ENCODE measurements at places on chromosomes 16 and 17.

DNA sequence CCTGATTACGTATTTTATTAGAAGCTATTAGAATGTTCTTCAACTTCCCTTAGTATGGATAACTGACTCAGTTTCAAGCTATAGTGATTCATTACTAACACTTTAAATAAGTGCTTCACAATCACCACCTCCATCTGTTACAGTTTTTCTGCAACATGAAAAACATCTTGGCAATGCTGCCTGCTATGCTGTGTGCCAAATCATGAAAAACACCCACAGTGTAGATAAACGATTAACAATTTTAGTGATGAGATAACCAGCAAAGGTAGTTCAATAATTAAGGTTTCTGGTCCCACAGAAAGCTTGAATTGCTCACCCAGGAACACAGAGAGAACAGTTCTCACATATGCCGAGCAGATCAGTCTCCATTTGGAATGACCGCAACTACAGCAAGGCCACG is 51.4 kb upstream of the SLC25A19 start:
- DNase-seq = no peak

- no peak for DNase-seq
These were observed 47.2 kb downstream of the GPR139 start for GRCh38 chr16:20026361-20027072.

GRCh38 chr17:9696279-9697044 is 51.1 kb downstream of the USP43 start:
- DNase-seq = no peak

- DNase-seq = no peak
These were observed 14.2 kb upstream of the MARCHF10 start for GRCh38 chr17:62822080-62822904.

- no peak for DNase-seq
These were observed 18.3 kb upstream of the CLEC18A start for GRCh38 chr16:69932691-69933392.

DNA sequence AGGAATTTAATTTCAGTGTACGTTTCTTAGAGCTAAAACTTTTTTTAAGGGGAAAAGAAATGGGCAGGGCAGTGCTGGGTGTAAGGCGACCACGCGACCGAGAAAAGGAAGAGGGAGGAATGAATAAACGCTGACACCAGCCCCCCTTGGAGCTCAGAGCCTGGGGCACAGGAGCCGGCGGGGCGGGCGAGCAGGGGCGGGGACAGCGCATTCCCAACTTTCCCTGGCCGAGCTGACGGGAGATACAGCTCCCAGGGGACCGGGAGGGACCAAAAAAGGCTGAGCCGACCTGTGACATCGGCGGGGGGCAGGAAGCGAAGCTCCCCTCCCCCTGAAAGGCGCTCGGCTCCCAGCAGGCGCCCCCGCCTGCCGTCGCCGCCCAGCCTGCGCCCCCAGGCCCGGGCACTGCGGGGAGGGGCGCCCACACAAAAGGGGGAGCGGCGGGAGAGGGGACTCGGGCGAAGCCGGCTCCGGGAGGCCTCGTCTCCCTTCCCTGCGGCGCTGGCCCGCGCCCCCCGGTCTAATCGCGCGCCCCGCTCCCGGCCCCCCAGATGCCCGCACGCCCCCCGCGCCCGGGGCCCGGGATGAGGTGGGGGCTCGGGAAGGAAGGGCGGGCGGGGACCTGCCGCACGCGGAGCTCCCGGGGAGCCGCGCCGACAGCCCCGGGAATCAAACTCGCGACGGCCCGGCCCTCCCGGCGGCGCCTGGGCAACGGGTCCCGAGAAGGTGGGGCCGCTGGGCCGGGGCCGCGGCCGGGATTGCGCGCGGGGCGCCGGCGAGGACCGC is 622 bp downstream of the CUEDC1 start:
- no peak for DNase-seq

- DNase-seq = no peak
These were observed 8.7 kb upstream of the COPS3 start for GRCh38 chr17:17289701-17290100.

GRCh38 chr16:50838885-50839284 is 97.0 kb downstream of the CYLD start:
- DNase-seq = no peak

GRCh38 chr16:85291302-85292148 is 179.3 kb upstream of the CIBAR2 start:
- DNase-seq = no peak

GRCh38 chr16:51141541-51141940 is 9.5 kb downstream of the SALL1 start:
- no peak for DNase-seq

DNA sequence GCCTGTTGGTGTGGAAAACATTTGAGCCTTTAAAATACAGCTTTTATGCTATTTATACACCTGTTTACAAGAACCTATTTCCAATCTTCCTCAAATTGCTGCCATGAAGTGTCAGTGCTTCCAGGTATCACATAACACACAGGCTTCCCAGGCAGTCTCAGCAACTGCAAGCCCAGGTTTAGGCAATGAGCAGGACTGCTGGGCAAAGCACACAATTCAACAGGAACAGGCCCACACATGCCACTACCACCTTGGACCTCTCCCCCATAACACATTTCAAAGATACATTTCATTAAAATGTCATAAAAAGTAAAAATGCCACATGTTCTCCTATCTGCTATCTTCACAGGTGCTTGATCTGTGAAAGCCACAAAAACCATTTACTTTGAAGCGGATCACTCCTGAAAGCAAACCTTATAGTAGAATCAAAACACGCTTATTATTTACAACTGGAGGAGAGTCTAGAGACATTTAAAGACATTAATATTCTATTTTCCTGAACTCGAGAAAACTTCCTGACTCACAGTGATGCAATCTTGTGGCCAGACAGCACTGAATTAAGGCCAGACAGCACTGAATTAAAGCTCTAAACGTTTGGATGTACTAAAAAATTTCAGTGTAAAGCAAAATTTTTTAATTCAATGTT is 31.5 kb downstream of the ANKFY1 start:
- DNase-seq = no peak

GRCh38 chr17:58344791-58345157 is 7.2 kb downstream of the SUPT4H1 start:
- peak; percentile 74 for DNase-seq

DNA sequence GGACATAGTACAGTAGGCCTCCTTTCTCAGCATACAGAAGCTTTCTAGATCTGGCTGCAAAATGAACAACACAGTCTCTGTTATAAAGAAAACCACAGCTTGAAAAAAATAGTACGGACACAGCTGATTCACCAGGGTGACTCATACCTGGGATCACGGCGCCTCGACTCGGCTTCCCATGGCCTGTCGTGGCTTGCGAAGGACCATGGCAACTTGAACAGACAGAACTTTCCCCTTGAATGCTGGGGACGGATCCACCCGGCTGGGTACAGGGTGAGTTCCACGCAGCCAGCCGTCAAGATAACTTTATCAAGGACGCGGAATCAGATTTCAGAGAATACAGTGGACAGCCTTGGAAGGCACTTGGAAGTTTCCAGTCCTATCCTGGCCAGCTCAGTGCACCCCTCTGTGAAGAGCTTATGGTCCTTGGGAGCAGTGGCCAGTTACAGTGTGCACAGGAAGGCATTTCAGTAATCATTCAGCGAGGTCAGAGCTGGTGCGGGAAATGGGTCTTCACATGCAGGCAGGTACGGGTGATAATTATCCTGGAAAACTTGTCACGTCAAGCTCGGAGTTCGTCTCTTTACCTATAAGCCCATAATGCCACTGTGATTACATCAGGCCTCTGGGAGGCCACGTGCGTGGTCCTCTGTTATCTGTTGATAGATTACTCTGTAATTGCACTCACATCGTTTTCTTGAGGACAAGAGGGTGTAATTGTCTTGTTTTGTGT is 57.9 kb upstream of the MAF start:
- DNase-seq = peak; percentile 13

GRCh38 chr17:15122857-15123256 is 142.3 kb downstream of the PMP22 start:
- DNase-seq = no peak

GRCh38 chr17:41308251-41308917 is 725 bp downstream of the KRTAP16-1 start:
- peak; percentile 55 for DNase-seq

DNA sequence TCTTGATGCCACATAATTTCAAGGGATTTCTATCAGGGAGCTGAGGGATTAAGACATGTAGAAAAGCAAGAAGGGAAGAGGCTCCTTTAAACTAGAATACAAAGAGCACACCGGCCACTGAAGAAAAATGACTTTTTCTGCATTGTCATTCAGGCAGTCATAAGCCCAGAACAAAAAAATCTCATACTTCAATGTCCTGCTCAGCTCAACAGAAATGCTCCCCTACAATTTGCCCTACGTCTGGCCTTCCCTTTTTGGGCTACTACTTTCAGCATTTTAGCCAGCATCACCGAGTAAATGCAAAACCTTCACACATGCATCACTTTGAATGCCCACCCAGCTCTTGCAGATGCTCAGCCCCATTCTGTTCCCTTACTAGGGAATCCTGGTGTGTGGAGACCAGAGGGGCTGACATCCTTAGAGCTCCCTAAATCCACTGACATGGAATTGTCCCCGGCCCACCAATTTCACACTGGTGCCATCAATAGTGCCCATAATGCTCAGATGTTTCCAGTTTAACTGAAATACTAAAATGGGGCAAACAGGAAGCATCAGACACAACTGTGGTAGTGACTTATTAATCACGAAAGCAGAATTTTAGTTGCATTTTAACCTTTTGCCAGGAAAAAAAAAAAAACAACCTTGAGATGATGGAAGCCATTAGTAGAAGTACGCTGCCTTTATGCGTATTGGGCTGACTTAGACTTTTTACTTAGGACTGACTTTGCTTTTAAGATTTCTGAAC is 2.7 kb downstream of the MAP3K14 start:
- no peak for DNase-seq

- no peak for DNase-seq
These were observed 94.8 kb downstream of the RTN4RL1 start for GRCh38 chr17:1930337-1930645.

- no peak for DNase-seq
These were observed 22.7 kb downstream of the MPP3 start for GRCh38 chr17:43810226-43810715.

DNA sequence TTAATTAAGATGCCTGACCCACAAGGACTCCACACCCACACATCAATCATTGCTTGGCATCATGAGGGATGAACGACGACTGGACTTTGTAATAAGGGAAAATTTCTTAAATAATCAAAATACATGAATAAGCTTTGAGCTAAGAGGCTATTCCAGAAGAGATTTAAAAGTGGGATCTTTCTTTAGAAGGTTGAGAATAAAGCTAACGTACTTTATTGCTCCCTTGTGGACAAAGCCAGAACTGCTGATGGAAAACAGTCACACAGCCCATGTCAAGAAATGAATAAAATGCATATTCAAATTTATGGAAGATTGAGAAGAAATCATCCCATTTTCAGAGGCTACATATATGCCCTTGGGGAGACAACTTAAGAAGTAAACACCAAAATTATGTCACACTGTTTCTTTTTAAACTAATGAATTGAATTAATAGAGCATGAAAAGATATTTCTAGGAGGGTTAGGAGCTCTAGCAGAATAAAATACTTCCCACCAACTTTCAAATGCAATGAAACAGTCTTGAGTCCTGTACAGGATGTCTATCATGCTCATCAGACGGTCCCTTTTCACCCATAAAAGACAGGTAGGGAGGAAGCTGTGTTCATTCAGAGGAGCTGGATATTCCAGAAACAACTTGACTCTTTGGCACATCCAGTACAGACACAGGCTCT is 60.2 kb upstream of the PHOSPHO1 start:
- peak; percentile 18 for DNase-seq

- DNase-seq = peak; percentile 85
These were observed 6.9 kb downstream of the PHOSPHO1 start for GRCh38 chr17:49223517-49224197.

DNA sequence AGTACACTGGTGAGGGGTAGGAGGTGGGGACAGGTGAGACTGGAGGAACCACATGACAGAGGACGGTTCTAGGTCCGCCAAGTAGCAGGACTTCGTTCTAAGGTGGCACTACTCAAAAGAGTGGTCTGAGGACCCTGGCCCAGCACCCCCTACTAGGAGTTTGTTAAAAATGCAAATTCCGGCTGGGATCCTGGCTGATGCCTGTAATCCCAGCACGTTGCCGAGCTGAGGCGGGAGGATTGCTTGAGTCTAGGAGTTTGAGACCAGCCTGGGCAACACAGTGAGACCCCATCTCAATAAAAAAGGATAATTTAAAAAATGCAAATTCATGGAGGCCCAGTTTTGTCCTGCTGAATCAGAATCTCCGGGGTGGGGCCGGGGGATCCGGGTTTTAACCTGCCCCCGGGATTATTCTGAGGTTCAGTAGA is 59.1 kb downstream of the WSB1 start:
- DNase-seq = no peak

GRCh38 chr16:8686031-8686621 is 11.7 kb downstream of the ABAT start:
- no peak for DNase-seq

DNA sequence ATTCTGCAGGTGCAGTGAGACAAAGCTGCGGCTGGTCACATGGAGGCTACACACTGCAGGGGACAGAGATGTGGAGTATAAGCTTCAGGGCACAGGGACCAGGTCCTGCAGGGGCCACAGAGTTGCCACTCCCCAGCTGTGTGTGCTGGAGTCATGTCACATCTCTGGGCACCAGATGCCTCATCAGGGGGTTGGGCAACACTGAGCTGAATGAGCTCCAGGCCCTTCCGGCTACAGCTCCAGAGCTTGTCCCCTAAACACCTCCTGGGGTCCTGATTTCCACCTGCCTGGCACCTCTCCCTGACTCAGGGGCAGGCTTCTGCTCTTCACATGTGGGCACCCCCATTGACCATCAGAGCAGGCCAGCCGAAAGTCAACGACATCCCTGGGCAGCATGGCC is 32.5 kb downstream of the SPHK1 start:
- no peak for DNase-seq

DNA sequence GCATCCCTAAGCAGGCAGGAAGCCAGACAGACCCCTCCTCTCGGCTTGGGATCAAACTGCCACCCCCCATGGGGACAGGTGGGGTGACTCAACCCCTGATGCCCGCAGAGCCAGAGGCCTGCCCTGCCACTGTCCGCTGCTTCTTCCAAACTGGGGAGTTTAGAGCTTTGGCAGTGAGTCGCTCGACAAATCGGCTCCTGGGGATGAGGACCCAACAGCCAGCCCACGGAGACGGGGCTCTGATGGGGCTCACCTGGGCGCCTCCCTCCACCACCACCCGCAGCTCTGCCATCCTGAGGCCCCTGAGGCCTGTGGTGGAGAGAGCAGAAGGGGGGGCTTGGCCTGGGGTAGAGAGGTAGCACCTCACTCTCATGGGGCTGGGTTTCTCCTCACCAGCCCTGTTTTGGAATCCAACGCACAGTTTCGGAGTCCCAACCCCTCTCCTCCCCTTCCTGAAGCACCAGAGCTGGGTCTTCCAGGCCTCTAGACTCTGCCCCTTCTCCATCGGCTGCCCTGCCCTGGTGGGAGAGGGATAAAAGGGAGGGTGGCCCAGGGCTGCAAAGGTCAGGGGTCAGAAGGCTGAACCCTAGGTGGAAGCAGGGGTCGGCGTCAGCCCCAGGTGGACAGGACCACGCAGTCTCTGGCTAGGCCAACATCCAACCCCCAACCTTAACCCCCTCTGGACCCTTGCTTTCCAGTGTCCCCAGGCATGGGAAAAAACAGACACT is 5.8 kb downstream of the PRSS22 start:
- DNase-seq = no peak

- no peak for DNase-seq
These were observed 166.8 kb downstream of the MAP2K6 start for GRCh38 chr17:69581061-69581961.

Data from activated CD4-positive, alpha-beta T cell treated with anti-CD3 and anti-CD28 coated beads, Interleukin-2, amount 50 U/mL, for 48 hours (primary cell).